Peyer's patch (tissue), 4 donors: ENCODE measurements at places on chromosomes 5 and 9. TPM values are rescaled to one million over a fixed set of nuclear protein-coding genes. Genes with fewer than 3 reads are reported as not detected.

- H3K27me3 ChIP-seq, result no peaks in the 10 kb centered on the region
- no peak overlapping the region for H3K4me3 ChIP-seq
- no peak for DNase-seq
- no peaks in the 10 kb centered on the region for H3K36me3 ChIP-seq
Observed at GRCh38 chr5:36378551-36378950, 76.8 kb upstream of the RANBP3L start.

Gene BTF3
- total RNA-seq, result 319 TPM

Gene SLC6A7
- 15.7 TPM for total RNA-seq

DNA sequence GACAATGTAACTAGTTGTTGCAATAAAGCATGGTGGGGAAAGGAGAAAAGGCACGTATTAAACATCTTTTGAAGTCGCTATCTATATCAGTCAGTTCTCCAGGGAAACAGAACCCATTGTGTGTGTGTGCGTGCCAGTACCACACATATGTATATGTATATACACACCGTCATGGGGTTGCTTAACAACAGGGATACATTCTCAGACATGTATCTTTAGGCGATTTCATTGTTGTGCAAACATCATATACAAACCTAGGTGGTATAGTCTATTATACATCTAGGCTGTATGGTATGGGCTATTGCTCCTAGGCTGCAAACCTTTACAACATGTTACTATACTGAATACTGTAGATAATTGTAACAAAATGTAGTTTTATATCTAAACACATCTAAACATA is 2.3 kb downstream of the CDKN2B-AS1 start:
- no peak overlapping the region for H3K27ac ChIP-seq
- no peaks in the 10 kb centered on the region for H3K36me3 ChIP-seq
- no peak for DNase-seq
- H3K27me3 ChIP-seq, result no peaks in the 10 kb centered on the region
- H3K4me3 ChIP-seq, result no peak overlapping the region

Gene CFAP157
- not detected for total RNA-seq
